ENCODE measurements at places on chromosomes 1 and 21.

DNA sequence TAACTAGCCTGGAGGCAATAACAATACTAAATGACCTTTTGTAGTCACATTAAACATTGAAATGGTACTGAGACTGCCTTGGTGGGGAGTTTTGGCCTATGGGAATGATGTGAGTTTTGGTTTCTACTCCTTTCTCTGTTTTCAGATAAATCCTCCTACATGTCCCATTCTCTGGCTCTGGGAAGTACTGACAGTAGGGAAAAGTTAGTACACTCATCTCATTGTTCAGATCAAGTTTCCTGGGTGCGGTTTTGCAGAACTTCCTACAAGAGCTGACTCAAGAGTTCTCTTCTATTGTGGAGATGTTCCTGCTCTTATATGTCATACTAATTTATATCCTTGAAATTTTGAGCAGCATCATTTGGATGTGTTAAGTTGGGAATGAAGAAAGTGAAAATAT is 74.2 kb upstream of the MACF1 start:
- DNase-seq = no peak

GRCh38 chr1:30186586-30186985 is 536.8 kb downstream of the MATN1 start:
- no peak for DNase-seq

- DNase-seq = no peak
Observed at GRCh38 chr21:36035381-36035791, 24.9 kb downstream of the SETD4 start.

DNA sequence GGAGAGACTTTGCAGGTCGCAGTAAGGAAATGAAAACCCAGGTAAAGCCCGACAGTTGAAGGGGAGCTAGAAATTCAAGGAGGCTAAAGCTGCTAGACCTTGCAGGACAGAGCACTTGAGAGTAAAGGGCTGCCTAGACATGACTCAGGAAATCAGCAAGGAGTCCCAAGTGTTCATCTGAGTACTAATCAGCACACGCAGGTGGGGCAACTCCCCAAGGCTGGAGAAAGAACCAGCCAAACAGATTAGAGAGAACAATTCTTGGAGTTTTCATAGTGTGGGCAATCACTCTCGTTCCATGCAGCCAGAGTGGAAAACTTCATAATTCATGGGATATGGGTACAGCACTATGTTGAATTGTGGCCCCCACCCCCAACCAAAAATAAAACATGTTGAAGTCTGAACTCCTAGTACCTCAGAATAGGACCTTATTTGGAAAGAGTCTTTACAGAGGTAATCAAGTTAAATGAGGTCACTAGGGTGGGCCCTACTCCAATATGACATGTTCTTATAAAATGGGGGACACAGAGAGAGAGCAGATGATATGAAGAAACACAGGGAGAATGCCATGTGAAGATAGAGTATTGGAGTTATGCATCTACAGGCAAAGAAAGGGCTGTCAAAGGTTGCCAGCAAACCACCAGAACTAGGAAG is 28.0 kb downstream of the SYDE2 start:
- DNase-seq = no peak
